ENCODE measurements at places on chromosomes 4 and X. TPM values are rescaled to one million over a fixed set of nuclear protein-coding genes. Genes with fewer than 3 reads are reported as not detected.

GRCh38 chr4:153684971-153685371 lies 891 bp downstream of the TLR2 start:
- no peak for DNase-seq

DNA sequence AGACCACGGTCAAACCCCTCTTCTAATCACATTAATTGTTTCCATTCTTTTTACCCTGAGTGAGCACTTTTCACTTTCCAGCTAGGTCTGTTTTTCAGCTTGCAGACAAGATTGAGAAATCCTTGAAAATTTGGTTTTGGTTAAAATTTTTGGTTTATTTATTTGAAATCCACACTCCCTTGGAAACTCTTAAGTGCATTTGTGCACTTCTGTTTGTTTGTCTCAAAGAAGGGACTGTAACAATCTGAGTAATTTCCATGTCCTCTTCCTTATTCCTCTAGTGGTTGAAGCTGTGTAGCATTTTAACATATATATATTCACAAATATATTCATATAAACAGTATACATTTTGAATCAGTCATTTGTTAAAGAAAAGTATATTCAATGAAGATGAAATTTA lies 333.3 kb downstream of the ANK2 start:
- DNase-seq: no peak

GRCh38 chr4:57344296-57344695 lies 234.1 kb upstream of the IGFBP7 start:
- DNase-seq: no peak

DNA sequence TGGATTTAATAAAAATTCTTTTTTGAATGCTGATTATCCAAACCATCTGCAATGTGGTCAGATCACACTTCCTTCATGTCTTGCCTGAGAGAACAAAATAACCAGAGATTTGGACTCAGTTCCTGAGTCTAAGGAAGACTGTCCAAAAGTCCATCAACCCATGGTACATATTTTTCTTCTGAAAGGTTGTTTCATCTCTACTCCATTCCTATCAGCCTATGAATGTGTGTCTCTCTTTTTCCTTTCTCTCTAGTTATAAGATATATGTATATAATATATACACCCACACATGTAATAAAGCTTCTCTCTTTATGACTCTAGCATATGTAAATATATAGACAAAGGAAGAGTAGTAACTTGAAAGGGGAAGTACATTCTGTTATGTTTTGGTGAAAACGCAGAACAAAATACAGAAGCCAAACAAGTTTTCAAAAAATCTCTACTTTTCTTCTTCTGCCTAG lies 226.9 kb downstream of the ARHGAP24 start:
- DNase-seq: no peak

- DNase-seq: no peak
Observed at GRCh38 chr4:152342293-152342692, 193.6 kb downstream of the FBXW7 start.

DNA sequence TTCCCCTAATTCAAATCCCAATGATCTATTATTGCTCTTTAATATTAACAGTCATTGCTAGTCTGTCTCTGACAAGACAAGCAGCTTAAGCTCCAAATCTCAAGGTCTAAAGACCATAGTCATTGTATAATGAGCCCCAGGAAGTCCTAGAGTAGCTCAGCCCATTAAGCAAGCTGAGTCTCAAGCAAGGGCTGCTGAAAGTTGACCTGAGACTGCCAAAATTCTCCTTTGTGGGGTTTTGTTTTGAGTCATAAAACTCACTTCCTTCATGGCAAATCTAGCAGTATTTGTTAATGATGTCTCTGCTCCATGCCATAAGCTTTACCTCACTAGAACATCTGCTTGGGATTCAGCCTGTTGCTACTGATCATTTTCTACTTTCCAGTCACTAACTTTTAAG lies 313.2 kb downstream of the ANTXR2 start:
- DNase-seq: no peak

GRCh38 chr4:95548738-95549245 lies at the start of gene UNC5C:
UNC5C (minus strand) TSS chr4:95548973.
- DNase-seq: peak; percentile 95

DNA sequence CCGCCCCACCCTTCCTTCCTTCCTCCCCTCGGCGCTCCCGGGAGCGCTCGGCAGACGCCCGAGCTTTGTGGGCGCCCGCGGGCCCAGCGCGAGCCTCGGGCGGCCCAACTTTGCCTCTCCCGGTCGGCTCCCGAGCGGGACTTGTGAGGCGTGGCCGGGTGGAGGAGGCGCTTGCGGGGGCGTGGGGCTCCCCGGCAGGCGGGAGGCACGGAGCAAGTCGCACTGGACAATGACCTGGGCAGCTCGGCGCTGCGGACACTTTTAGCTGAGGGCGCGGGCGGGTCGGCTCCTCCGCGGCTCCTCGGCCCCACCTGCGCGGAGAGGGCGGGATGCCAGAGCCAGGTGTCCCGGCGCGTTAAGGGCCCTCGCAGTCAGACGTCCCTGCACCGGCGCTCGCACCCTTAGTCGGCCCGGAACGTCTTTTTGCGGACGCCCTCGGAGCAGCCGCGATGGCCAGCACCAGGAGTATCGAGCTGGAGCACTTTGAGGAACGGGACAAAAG lies 385 bp downstream of the DCLK2 start:
- DNase-seq: peak; percentile 66

DNA sequence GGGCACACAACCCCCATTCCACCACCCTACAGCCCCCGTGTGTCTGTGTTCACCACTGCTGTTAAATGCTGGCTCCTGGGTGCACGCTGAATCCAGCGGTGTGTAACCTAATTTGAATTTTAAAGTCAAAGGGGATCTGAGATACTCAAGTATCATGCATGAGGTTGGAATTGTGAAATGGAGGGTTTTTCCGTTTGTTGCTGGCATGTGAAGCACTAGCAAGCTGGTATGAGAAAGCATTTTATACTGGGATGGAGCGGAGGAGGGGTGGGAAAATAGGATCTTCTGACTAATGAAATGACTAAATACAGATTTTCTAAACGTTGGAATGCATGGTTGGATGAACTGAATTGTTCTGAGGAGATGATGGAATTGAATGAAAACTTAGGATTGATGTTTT lies 36.9 kb upstream of the FAT1 start:
- DNase-seq: no peak

- DNase-seq: no peak
Observed at GRCh38 chrX:46686003-46686645, 72.8 kb downstream of the SLC9A7 start.

GRCh38 chrX:23908219-23909004 lies 606 bp downstream of the CXorf58 start:
- peak; percentile 32 for DNase-seq

DNA sequence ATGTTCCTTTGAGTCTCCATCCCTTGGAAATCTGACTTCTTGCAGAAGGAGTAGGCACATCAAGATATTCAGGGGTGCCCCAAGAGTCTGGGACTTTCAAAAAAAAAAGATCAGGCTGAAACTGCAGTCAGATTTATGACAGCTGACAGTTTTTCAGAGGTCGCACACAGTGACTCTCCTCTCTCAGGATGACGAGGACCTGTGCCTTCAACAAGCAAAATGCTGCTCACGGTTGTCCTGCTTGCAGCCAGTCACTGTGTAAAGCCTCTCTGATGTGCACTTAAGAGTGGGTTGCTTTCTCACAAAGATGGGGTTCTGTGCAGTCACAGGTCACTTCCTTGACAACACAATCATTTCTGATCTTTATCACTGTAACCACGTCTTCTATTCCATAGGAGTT lies 178.2 kb downstream of the PTTG2 start:
- DNase-seq: no peak

GRCh38 chr4:58261526-58261925 lies 1151.3 kb upstream of the IGFBP7 start:
- no peak for DNase-seq

DNA sequence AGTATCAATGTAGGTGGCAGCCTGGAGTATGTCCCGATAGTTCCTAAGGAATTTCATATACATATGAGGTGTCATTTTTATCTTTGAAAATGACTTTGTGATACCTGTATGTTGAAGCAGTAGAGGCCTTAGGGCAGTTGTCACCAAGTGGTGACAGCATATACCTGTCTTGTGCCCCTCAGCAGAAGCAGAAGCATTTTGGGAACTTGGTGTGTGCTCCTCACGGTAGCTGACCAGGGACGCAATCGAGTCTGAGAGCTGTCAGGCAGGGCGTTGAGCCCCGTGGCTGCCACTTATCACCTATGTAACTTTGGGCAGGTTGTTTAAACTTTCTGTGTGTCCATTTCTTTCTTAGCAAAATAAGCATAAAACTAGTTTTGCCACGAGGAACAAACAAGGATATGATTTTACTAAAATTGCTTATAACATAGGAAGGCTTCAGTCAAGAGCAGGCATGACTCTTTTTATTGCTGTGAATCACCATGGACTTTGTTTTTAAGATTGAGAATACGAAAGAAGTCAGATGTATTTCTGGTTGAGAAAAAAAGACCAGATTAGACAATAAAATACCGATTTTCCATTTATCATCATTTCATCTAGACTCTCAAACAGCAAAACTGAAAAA lies 161.5 kb downstream of the CPE start:
- no peak for DNase-seq

- no peak for DNase-seq
Observed at GRCh38 chr4:16694884-16695276, 203.6 kb downstream of the LDB2 start.

Gene GPR34
- 2.2 TPM for polyA plus RNA-seq

Gene MAGED4B
- 5.2 TPM for polyA plus RNA-seq

Gene NHS
- polyA plus RNA-seq: 3.1 TPM

Gene ANKRD50
- polyA plus RNA-seq: 2.7 TPM

Gene TMEM47
- 18.1 TPM for polyA plus RNA-seq

Gene TEC
- 1.1 TPM for polyA plus RNA-seq

Measured in kidney (tissue), 22 donors.